CD8-positive, alpha-beta T cell (primary cell): ENCODE measurements at places on chromosomes 12 and 14.

- no peak for DNase-seq
Observed at GRCh38 chr14:65263177-65263788, 149.2 kb upstream of the FUT8 start.

- no peak for DNase-seq
Observed at GRCh38 chr12:103772367-103773108, 68.5 kb downstream of the NT5DC3 start.

- no peak for DNase-seq
Observed at GRCh38 chr12:72511498-72511897, 239.3 kb downstream of the TRHDE start.

DNA sequence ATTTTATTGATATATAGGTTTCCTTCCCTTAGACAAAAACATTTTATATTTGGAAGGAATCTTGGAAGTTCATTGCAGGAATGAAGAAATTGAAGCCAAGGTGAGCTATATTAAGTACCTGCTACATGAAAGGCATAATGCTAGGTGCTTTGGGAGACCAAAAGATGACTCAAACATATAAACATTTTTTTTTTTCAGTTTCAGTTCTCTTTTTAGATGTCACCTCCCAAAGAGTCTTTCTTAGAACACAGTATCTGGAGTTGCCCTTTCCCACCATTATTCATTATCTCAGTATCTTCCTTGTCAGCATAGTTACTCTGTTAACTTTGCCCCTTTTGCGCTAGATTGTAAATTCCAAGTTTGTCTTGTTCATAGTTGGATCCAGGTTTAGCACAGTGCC lies 1.1 kb downstream of the LIN52 start:
- DNase-seq: peak; percentile 8

GRCh38 chr12:5739917-5740316 lies 205.1 kb downstream of the ANO2 start:
- DNase-seq: no peak
